ENCODE measurements at places on chromosomes 7 and 10. TPM values are rescaled to one million over a fixed set of nuclear protein-coding genes. Genes with fewer than 3 reads are reported as not detected.

Gene CPA2
- not detected for total RNA-seq

Gene LRMDA
- not detected for total RNA-seq

Gene EPO
- not detected for total RNA-seq

Gene ZDHHC16
- total RNA-seq = 29.7 TPM

Gene CFAP43
- total RNA-seq = not detected

Gene BTBD16
- total RNA-seq = not detected

Gene NPC1L1
- 0.19 TPM for total RNA-seq

Gene SLC13A1
- total RNA-seq = not detected

Gene RASA4B
- total RNA-seq = 15.2 TPM

GRCh38 chr10:113987805-113988204 lies 55.9 kb upstream of the ADRB1 start:
- no peak for DNase-seq

DNA sequence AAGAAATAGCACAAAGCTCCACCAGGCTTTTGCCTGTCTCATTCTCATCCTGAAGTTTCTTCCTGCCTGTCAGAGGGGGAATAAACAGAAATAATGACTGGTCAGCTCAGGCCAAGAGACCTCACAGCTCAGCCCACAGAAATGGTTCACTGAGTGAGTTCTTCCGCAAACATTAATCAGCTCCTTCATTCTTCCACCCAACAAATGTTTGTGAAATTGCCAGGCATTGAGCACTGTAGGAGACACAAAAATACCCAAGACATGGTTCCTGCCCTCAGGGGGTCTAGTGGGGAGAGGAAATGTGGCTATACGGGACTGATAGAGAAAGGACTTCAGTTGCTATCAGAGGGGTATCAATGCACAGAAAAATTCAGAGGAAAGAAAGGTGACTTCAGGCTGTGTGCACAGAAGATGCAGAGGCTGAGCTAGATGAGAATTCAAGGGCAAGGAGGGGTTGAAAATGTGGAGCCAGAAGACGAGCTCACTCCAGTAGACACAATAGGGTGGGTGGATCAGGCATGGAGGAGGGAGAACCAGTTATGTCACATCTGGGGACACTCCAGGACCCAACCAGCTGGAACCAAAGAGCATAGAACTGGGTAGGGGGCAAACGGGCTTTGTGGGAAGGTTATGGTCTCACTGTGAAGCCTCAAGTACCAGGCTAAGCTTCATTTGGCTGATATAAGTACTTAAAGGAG lies 20.9 kb downstream of the MYOF start:
- DNase-seq = no peak

- no peak for DNase-seq
These were observed 72.0 kb downstream of the DIP2C start for GRCh38 chr10:617471-617870.

DNA sequence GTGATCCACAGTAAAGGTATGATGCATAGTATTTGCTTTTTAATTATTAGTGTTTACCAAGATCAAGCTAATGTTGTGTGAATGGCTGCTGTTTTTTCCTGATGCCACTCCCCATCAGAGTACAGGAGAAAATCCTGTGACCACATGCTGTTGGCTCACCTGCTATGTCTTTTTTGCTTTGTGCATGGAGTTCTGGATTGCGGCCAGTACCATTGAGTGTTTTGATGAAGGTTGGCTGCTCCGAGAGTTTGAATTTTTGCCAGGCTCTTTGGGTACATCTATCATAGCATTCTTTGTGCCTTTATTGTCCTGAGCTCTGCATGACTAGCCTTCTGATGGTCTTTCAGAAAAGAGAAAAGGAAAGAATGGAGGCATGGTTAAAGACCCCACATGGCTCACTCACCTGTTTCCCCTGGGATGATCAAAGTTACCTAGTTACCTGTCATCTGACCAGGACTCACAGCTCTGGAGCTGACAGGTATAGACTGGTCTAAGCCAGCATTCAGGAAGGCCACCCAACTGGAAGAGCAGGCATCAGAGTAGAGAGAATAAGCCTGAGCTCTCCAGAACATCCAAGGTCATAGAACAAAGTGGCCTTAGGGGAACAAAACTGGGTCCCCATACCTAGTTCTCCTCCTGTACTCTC lies 11.8 kb upstream of the SGPL1 start:
- DNase-seq = no peak

GRCh38 chr7:120190109-120190508 lies 82.9 kb upstream of the KCND2 start:
- no peak for DNase-seq

- DNase-seq = no peak
These were observed 52.5 kb upstream of the CAMK2B start for GRCh38 chr7:44377681-44378421.

DNA sequence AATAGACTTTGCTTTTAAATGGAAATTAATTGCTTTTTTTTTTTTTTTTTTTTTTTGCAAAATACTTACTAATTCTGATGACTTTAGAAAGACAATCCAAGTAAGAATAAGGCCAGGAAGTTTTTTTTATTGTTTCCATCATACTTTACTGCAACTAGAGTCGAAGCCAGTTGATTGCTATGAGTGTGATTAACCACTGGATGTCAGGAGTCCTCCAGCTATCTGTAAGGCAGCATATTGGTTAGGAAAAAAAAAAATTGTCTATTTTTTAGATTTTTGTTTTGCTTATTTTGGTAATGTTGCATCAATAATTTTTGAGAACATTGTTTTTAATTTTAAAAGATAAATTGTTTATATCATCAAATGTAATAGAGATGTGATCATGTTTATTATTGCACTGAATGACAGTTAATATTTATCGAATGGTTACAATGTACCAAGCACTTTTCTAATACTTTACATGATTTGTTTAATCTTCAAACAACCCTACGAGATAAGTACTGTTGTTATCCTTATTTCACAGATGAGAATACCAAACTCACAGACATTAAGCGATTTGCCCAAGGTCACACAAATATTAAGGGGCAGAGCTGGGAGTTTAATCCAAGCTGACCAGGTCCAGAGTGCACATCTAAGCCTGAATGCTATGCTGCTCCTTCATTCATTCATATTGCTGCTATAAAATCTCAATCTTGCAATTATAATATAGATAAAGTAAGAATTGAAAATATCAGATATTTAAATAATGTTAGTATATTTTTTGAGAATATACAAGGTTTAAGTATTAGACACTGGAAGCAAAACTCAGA lies 19.9 kb upstream of the LMOD2 start:
- no peak for DNase-seq

- no peak for DNase-seq
These were observed 911 bp upstream of the HNRNPH3 start for GRCh38 chr10:68330852-68331454.

- DNase-seq = no peak
These were observed 69.1 kb upstream of the COMTD1 start for GRCh38 chr10:75304741-75305390.

GRCh38 chr7:83413424-83413823 lies 235.5 kb downstream of the SEMA3E start:
- DNase-seq = no peak

- no peak for DNase-seq
These were observed 708.3 kb downstream of the CCSER2 start for GRCh38 chr10:85036661-85037060.

- peak; percentile 25 for DNase-seq
These were observed 309.1 kb downstream of the MDFIC start for GRCh38 chr7:115230882-115231571.

DNA sequence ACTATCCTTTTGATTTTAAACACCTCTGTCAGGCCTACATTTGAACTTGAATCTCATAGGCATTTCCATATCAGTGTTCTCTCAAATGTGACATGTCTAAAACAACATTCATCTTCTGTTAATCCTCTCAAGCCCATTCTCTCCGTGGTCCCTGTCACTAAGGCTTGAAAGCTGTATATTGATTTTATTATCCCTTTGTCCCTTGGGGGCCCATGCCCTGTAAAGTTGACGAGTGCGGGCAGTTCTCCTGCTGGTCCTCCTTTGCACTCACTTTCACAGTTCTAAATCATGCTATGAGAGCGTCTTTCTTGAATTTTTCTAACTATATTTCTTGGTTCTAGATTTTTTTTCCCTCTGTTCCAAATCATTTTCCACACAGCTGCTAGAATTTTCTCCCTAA lies 27.3 kb downstream of the GALNT11 start:
- no peak for DNase-seq

- DNase-seq = no peak
These were observed 651.5 kb downstream of the LRMDA start for GRCh38 chr10:76082956-76083355.

DNA sequence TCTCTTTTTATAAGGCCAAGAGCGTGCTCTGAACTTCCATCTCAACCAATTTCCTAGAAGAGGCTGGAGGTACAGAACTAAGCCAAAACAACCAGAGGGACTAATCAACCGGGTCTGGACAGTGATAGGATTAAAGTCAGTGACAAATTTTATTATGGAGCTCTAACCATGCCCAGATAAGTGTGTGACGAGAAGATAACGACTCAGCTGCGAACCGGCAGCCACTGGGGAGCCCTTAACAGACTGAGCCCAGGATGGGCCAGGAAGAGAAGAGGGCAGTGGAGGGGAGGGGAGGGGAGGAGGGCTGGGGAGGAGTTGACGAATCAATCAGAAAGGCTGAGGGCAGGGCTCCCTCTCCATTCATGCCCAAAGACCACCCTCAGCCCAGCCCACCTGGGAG lies 119.9 kb downstream of the PLXNA4 start:
- no peak for DNase-seq

DNA sequence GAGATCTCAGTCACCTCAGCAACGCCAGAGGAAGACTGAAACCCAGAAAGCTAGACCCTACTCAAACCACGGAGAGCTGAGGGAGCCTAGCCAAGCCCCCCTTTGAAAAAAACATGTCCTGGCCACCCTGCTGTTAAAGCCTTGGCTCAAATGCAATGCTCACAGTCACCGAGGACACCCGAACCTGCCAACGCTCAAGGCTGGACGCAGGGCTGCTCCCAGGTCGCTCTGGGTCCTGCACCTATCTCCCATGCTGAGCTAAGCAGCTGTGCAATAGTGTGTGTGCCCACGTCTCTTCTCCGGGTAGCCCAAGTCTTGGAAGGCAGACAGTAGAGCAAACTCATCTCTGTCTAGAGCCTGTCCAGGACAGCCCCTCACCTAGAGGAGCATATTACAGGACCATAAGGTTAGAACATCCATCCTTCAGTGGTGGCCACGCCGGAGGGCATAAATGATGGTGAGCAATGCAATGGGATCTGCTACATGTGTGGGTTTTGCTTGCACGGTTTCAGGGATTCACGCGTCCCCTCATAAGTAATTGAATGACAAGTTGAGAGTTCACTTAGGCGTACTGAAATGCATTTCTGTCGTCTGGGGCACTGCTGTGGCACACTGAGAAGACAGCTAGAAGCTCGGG lies 94.2 kb upstream of the DDC start:
- DNase-seq = no peak

GRCh38 chr10:114291076-114291475 lies 52.0 kb downstream of the VWA2 start:
- no peak for DNase-seq

DNA sequence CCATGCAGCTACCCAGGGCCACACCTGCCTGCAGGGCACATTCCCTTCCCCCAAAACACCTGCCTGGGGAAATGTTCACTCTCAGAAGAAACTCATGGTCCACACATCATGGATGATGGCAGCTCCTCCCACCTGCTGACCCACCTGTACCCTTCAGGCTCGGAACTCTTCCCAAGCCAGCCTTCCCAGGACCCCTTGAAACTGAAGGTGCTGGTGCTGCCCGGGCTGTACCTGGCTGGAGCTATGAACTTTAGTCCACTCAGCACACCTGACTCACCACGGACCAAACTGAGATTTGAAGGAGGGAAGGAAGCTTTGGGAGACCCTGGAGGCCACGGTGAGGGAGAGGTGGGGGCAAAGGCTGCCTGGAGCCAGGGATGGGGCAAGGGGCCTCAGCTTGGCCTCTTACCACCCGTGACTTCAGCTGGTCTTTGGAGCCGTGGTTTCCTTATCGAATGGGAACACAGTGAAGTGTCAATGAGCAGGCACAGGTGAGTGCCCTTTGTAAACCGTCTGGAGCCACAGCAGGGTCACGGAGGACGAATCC lies 30.1 kb upstream of the INPP5A start:
- no peak for DNase-seq

DNA sequence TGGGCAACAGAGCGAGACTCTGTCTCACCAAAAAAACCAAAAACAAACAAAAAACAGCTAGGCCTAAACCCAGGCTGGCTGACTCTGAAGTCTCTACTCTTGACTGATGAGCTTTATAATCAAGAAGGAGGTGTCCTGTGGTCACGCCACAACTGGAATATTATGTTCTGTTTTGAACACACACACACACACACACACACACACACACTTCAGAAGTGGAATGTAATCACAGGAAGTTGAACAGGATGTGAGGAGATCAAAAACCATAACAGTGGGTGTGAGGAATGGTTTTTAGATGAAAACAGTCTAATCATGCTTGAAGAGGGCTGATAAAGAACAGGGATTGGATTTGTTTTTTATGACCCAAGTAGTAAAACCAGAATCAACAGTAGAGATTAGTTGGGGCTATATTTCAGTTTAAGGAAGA lies 51.1 kb upstream of the IL6 start:
- peak; percentile 79 for DNase-seq

DNA sequence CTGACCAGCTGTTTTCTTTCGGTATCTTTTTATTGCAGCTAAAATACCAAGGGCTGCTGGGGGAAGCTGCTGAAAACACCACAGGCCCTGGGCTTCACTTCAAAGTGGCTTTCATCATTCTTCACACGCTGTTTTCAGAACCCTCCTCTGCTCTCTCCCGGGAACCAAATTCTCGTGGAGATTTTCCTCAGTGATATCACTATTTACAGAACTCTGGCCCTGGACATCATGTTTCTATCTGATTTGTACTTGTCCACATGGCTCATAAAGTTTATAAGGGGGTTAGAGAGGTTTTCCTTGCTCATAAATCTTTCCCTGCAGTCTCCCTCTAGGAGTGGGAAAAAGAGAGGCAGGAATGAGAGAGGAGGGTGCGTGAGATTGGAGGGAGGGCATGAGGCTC lies 177.4 kb upstream of the NPVF start:
- DNase-seq = no peak

GRCh38 chr7:142140401-142140959 lies 29.0 kb downstream of the MGAM2 start:
- no peak for DNase-seq

- no peak for DNase-seq
These were observed 29.3 kb downstream of the AFAP1L2 start for GRCh38 chr10:114375047-114375446.

Measured in CD4-positive, alpha-beta memory T cell (primary cell).